CD4-positive, alpha-beta T cell treated with Interleukin-15 for 4 hours (primary cell): ENCODE measurements at places on chromosomes 16 and 17.

DNA sequence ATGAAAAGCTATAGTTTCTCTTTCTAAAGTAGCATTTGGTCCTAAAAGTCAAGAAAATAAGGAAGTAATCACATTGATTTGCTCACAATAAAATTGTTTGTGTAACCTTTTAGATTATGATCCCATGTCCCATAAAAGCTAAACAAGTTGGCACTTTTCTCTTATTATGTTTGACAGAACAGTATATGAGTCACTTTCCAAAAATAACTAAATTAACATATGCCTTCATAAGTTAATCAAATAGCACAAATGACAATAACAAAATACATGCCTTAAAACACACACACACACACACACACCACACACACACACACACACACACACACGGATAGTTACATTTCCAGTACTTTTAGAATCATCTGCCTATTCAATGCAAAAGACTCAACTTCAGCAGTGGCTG, 2.8 kb downstream of the MED13 start:
- DNase-seq = no peak

GRCh38 chr16:1347286-1347855, 4.3 kb downstream of the TSR3 start:
- no peak for DNase-seq

- no peak for DNase-seq
Observed at GRCh38 chr17:38943607-38944006, 18.2 kb downstream of the LASP1NB start.

GRCh38 chr17:36459045-36459444, 27.4 kb upstream of the ZNHIT3 start:
- no peak for DNase-seq

- no peak for DNase-seq
Observed at GRCh38 chr17:30210366-30210765, 25.1 kb downstream of the SLC6A4 start.

- DNase-seq = no peak
Observed at GRCh38 chr16:4364196-4365013, 7.2 kb upstream of the VASN start.

GRCh38 chr16:72092832-72093447, 480 bp downstream of the TXNL4B start:
- DNase-seq = no peak

DNA sequence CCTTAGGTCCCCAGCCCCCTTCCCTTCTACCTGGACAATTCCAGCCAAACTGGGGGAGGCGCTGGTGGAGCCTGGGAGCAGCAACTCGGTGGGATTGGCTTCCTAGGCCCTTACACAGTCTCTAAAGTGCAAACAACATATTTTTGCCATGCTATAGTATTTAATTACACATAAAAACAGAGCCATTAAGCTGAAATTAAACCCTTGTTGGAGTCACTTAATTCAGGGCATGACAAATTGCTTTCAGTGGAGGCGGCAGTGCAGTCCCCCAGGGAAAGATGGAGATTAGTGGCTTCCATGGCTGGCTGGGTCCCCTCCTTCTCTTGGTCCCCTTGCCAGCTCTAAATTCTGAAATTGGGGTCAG, 17.3 kb downstream of the IGFBP4 start:
- no peak for DNase-seq

DNA sequence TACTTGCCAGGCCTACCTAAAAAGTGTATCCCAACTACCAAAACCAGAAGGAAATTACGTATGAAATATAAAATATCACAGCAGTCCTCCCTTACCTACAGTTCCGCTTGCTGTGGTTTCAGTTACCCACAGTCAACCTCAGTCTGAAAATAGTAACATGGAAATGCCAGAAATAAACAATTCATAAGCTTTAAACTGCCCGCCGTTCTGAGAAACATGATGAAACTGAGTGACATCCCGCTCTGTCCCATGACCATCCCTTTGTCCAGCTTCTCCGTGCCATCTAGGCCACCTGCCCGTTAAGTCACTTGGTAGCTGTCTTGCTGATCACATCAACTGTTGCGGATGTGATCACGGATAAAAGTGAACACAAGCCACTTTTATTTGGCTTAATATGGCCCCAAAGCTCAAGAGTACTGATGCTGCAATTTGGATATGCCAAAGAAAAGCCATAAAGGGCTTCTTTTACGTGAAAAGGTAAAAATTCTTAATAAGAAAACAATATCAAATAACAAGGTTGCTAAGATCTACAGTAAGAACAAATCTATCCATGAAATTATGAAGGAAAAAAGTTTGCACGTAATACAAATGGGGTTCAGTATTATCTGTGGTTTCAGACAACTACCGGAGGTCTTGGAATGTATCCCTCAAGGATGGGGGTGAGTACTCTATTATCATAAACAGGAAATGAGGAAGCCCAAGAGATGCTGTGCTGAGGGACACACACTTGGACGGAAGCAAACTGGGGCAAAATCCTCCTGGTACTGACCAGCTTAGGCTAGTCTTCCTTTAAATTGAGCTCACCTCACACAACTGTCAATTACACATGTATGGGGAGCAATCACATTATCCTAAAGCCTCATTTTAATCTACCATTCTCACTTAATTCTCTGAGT, 8.2 kb downstream of the USP22 start:
- peak; percentile 44 for DNase-seq

- DNase-seq = peak; percentile 13
Observed at GRCh38 chr17:18319604-18320256, 4.6 kb downstream of the SMCR8 start.

DNA sequence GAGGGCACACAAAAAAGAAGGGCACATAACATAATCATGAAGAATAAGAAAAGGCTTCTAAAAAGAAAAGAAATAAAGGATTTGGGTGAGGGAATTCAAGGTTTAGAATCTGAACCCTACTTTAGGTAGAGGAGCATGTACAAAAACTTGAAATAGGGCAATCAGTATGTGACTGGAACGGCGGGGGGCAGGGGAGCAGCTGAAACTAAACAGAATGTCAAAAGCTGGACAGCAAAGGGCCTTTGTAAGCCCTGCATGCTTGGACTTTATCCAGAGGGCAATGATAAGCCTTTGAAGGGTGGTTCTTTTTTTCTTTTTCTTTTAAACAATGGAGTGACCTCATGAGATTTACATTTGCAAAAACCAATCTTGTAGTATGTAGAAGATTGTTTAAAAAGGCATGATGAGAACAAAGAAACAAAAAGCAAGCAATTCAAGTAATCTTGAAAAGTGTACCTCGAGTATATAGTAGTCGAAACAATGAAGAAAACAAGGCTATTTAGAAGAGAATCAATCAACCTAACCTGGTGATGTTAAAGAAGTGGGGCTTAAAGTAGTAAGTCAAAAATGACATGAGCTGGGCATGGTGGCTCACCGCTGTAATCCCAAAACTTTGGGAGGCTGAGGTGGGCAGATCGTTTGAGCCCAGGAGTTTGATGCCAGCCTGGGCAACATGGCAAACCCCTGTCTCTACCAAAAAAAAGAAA, 46.7 kb upstream of the ANKFY1 start:
- no peak for DNase-seq

GRCh38 chr17:13940858-13941665, 128.2 kb upstream of the COX10 start:
- no peak for DNase-seq

GRCh38 chr16:85173981-85174751, 61.9 kb upstream of the CIBAR2 start:
- DNase-seq = no peak

DNA sequence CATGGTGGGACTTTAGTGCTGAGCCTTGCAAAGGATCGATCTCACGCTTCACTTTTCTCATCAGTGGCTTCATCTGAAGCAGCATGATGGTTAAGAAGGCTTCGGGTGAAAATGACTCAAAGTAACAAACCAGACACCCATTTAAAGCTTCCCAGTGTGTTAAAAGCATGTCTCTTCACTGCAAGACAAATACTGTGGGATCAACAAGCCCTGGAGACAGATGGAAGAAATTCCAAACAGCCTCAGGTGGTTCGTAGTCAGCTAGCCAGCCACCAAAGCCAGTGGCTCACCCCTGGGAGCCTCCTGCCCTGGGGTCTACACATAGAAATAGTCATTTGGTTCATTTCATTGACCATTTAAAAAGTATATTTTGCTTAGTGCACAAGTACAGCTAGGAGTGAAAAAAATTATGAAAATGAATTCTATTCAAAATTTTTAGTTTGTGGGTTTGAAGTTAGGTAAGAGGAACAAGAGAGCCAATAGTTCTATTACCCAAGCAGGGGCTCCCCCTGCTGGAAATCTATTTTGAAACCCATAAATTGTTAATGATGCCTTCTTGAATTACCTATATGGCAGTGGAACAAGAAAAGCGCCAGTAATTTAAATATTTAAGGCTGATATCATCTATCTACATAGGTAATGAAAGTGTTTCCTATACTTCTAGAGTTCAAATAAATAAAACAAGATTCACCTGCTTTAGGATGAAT, 51.6 kb downstream of the PMP22 start:
- no peak for DNase-seq

GRCh38 chr17:38900978-38901656, 24.3 kb upstream of the LASP1NB start:
- peak; percentile 54 for DNase-seq

DNA sequence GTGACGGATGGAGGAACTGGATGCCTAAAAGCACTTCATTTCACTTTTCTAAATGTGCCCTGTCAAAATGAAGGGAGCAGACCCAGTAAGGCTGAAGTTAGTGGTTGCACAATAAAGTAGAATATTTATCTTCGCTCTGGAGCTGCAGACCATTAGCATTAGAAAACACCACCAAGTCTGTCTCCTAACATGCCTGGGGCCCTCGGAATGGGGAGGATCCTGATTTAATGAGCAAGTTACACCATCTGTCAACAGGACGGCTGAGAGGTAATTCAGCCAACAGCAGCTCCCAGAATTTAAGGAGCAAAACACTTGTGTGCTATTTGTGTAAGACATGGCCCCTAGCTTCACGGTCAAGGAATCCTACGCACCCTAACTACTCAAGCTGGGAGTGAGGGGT, 22.3 kb downstream of the CA10 start:
- no peak for DNase-seq

DNA sequence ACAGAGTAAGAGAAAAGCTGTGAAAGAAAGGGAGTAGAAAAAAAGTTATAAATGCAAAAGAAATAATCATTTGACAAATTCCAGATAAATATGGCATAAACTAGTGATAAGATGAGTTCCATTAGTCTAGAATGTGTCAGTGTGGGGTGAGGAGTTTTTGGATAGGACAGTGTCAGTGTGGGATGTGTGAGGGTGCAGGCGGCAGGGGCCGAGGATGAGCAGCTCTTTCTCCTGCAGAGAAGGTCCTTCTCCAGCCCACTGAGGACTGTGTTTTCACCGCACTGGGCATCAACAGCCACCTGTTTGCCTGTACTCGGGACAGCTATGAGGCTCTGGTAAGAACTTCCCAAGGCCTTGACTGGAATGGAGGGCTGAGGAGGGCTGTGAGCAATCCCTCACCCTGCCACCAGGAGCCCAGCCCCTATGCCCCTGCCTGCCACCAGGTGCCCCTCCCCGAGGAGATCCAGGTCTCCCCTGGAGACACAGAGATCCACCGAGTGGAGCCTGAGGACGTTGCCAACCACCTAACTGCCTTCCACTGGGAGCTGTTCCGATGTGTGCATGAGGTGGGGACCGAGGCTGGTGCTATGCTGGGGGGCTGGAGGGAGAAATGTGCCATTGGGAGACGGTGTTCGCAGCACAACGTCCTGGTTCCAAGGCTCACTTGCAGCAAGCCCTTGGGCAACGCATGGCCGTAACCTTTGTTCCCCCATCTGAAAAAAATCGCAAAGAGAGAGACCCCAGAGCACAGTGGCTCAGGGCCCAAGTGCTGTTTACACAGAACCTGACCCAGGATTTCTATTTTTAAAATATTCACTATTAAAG, 13.1 kb downstream of the RAPGEFL1 start:
- DNase-seq = no peak

GRCh38 chr16:4214215-4214621, 27.7 kb downstream of the SRL start:
- no peak for DNase-seq

- no peak for DNase-seq
Observed at GRCh38 chr16:35198223-35199199, 1739.1 kb downstream of the TP53TG3F start.

DNA sequence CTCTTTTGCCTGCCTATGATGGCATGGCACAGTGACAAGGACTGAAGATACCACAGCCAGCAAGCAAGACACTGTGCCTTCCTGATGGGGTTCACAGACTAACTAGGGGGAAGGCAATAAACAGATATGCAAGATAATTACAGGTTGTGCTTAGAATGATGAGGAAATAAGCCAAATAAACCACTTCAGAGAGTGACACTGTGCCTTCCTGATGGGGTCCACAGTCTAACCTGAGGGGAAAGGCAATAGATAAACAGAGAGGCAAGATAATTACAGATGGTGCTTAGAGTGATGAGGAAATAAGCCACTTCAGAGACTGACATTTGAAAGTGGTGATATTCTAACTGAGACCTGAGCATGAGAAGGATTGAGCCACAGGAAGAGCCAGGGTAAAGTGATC, 84.2 kb downstream of the HS3ST2 start:
- DNase-seq = no peak

GRCh38 chr16:84791088-84791487, 28.7 kb upstream of the CRISPLD2 start:
- DNase-seq = no peak

DNA sequence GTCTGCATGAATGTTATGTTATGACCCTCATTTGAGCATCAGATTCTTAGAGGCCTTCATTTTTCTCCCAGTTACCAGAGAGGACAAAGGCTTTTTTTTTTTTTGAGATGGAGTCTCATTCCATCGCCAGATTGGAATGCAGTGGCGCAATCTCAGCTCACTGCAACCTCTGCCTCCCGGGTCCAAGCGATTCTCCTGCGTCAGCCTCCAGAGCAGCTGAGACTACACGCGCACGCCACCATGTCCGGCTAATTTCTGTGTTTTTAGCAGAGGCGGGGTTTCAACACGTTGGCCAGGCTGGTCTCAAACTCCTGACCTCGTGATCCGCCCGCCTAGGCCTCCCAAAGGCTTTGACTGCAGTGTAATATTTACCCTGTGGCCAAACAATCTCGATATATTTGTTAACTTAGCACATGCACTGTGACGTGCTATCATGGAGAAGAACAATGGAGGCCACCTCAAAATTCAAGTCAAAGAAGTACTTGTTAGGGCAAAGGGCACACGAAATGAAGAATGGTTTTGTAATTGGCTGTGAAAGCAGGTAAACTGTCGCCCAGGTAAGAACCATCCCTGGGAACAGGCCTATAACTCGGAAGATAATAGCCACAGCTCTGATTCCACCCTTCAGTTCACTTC, 303.4 kb downstream of the SLC39A11 start:
- no peak for DNase-seq

GRCh38 chr16:50273888-50274325, 7.6 kb downstream of the ADCY7 start:
- DNase-seq = peak; percentile 45
